Psoas muscle (tissue), 8 donors: ENCODE measurements at places on chromosomes 7 and 10. TPM values are rescaled to one million over a fixed set of nuclear protein-coding genes. Genes with fewer than 3 reads are reported as not detected.
A peak's percentile ranks its signal among the peaks of the same experiment; 100 is the strongest.

- DNase-seq: no peak
These were observed 78.6 kb upstream of the SYPL1 start for GRCh38 chr7:106190589-106191330.

ZNF853 gene
- total RNA-seq: 7.0 TPM

NKX2-3 gene
- not detected for total RNA-seq

- peak; percentile 80 for DNase-seq
These were observed 6.9 kb upstream of the SH2B2 start for GRCh38 chr7:102279537-102280400.

GRCh38 chr10:127406018-127406550 is 143.0 kb upstream of the NPS start:
- peak; percentile 18 for DNase-seq

NAT16 gene
- not detected for total RNA-seq

DNA sequence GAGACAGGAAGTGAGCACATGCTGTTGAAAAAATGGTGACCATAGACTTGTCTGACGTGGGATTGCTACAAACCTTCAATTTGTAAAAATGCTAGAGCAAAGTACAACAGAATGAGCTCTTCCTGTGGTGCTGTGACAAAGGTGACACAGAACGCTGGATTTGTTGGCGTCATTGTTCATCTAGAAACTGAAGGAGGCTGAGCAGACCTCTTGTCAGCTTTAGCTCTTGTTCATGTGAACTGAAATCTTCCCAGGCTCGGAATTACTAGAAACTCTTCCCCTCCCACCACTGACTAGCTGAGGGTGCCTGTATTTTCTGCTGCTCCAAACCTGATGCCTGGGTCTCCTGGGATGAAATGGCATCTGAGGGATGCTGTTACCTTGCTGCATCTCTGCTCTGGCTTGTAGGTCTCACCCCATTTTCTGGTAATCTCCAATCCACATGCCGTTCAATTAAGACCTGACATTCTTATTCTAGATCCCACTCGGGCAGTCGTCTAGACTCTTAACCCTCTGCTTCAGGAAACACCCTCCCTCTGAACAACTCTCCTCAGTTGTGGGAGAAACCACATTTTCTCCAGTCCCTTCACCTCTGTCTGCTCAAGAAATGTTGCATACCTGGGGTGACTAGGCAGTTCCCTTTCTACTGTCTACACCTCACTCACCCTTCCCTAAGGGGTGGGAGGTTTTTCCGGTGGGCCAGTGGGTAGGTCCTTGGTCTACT is 349.3 kb downstream of the CXCL12 start:
- no peak for DNase-seq

- DNase-seq: no peak
These were observed 47.7 kb downstream of the SHOC2 start for GRCh38 chr10:110967009-110967630.

RBM20 gene
- 28.8 TPM for total RNA-seq

- no peak for DNase-seq
These were observed 66.6 kb downstream of the SLIT1 start for GRCh38 chr10:97119058-97119745.

DNA sequence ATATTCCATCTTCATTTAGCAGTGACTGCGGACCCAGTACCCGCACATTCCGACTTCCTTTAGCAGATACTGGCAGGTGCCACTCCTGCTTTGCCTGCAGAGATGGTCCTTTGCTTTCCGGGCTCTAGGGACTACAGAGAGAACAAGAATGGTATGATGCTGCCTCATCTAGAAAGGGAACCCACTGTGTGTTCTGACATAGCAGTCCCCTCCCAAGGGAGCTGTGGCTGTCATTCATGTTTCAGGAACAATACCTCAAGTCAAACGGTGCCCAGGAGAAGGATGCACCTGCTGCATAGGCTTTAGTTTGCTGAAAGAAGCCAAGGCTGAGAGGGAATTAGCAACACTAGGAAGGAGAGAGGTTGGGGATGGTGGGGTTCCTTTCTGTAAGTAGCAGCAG is 15.9 kb upstream of the TMEM72 start:
- no peak for DNase-seq

PLXNA4 gene
- 2.5 TPM for total RNA-seq

DNA sequence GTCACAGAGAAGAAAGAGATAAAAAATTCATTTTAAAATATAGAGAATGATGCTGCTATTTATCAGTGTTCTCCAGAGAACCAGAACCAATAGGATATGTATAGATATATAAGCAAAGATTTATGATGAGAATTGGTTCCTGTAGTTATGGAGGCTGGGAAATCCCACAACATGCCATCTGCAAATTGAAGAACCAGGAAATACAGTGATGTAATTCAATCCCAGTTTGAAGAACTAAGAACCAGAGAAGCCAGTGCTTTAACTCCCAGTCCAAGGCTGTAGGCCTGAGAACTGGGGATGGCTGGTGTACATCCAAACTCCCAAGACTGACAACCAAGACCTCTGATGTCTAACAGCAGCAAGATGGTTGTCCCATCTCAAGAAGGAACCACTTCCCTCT is 192.9 kb upstream of the PLXDC2 start:
- DNase-seq: no peak

- no peak for DNase-seq
These were observed 57.0 kb downstream of the CELF2 start for GRCh38 chr10:11074536-11075267.
